ENCODE measurements at places on chromosomes 7 and 10.

DNA sequence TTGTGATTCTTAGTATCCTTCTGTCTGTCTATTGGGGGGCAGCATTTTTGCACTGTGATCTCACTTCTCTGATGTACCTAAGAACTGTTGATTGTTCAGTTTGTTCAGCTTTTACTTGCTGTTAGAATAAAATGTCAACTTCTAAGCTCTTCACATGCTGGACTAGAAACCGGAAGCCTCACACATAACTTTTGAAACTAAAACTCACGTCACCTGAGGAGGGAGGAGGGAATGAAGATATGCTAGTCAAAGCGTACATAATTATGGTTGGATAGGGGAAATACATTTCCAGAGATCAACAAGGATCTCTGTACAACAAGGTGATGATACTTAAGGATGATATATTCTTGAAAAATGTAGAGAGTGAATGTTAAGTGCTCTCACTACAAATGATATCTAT lies 609.7 kb downstream of the INHBA start:
- DNase-seq = no peak

GRCh38 chr10:22351131-22351703 lies 5.9 kb downstream of the SPAG6 start:
- DNase-seq = no peak

DNA sequence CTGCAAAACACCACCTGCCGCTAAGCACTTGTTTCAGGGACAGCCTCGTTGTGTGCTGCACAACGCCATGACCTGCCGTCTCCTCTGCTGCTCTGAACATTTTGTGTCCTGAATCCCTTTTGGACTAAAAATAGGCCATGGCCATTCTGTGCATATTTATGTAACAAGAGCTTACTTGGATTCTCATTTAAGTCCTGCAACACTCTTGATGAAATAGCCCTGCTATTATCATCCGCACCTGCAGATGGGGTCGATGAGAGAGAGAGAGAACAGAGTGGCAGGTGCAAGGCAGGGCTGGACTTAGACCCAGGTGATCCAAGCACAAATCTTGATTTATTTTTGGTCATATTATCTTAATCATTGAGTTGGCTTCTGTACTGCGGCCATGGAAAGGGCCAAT lies 121.2 kb upstream of the PRKCQ start:
- no peak for DNase-seq

- no peak for DNase-seq
These were observed 398.4 kb downstream of the DGKB start for GRCh38 chr7:14504134-14504533.

Measured in ascending aorta (tissue), 2 donors.